Lung (tissue), 17 donors: ENCODE measurements at places on chromosomes 16 and 17.

DNA sequence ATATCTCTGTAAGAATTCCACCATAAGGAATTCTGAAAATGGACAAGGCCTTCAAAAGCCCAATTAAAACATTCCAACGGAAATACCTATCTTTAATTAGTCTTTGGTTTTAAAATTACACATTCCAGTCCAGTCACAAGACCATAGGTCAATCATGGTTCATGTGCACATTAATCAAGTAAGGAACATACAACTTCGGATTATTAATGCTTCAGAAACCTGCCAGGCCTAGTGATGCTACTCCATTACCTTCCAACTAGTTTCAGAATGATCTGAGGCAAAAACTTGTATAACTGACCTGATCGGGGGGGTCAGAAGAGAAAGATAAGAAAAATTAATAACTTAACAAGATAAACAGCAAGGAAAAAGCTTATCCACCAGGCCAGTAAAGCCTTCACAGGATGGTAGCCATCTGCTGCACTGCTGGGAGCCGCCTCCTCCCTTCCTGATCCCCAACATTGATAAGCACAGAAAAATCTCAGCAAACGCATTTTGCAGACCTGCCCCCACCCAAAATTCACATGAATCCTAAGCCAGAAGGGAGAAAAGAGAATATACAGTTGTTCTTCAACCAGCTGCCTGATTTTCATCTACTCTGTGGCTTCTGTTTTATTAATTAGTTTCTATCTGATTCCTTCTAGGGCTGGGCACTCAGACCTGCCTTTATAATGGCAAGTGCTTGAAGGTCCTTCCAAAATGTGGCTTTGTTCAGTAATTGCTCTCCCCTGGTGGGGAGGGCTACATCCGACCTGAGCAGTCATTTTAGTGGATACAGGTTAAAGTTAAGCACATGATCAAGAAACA is 6.0 kb downstream of the SDR42E1 start:
- H3K27me3 ChIP-seq = no peaks in the 10 kb centered on the region
- no peaks in the 10 kb centered on the region for H3K36me3 ChIP-seq
- no peak overlapping the region for H3K4me3 ChIP-seq
- DNase-seq = no peak

GRCh38 chr17:37233036-37233435 is 142.7 kb upstream of the C17orf78 start:
- H3K27ac ChIP-seq = no peak overlapping the region
- no peaks in the 10 kb centered on the region for H3K4me1 ChIP-seq
- no peak for DNase-seq

GRCh38 chr16:718389-718788 is 2.6 kb upstream of the ANTKMT start:
- H3K27ac ChIP-seq = no peak overlapping the region
- H3K4me3 ChIP-seq = no peak overlapping the region

- H3K4me3 ChIP-seq = no peak overlapping the region
- DNase-seq = no peak
- no peak overlapping the region for H3K27ac ChIP-seq
- H3K27me3 ChIP-seq = no peaks in the 10 kb centered on the region
- no peaks in the 10 kb centered on the region for H3K36me3 ChIP-seq
These were observed 478.8 kb downstream of the NPIPA7 start for GRCh38 chr16:16857603-16858283.

- no peaks in the 10 kb centered on the region for H3K4me1 ChIP-seq
- no peak overlapping the region for H3K27ac ChIP-seq
- peak; percentile 20 for DNase-seq
- no peaks in the 10 kb centered on the region for H3K27me3 ChIP-seq
- H3K36me3 ChIP-seq = peaks cover 44% of the 10 kb centered on the region
These were observed 33.5 kb upstream of the ARL6IP1 start for GRCh38 chr16:18834864-18835263.

GRCh38 chr17:70691150-70691549 is 521.8 kb downstream of the KCNJ2 start:
- no peak overlapping the region for H3K27ac ChIP-seq
- no peaks in the 10 kb centered on the region for H3K27me3 ChIP-seq
- no peaks in the 10 kb centered on the region for H3K4me1 ChIP-seq
- no peak overlapping the region for H3K4me3 ChIP-seq

DNA sequence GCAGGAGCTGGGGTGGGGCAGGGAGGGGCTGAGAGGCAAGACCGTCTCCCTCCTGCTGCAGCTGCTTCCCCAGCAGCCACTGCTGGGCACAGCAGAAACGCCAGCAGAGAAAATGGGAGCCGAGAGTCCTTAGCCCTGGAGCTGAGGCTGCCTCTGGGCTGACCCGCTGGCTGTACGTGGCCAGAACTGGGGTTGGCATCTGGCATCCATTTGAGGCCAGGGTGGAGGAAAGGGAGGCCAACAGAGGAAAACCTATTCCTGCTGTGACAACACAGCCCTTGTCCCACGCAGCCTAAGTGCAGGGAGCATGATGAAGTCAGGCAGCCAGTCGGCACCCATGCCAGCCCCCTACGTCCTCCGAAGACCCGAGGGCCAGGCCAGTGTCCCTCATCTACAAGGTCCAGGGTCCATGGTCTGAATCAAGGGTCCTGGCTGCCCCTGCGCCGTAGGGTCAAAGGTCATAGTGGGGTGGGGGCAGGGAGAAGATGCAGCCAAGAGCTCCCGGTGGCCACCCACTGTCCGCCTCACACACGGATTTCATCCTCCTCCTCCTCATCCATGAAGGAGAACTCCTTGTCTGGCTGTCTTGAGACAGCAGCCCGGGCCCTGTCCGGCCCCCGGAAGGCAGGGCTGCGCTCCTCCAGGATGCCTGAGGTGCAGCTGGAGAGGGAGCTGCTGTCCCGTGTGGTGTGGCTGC is 23.4 kb upstream of the CPSF4L start:
- peaks cover 27% of the 10 kb centered on the region for H3K36me3 ChIP-seq
- H3K4me3 ChIP-seq = no peak overlapping the region
- no peaks in the 10 kb centered on the region for H3K27me3 ChIP-seq
- no peak for DNase-seq
- peaks cover 33% of the 10 kb centered on the region for H3K4me1 ChIP-seq

- H3K36me3 ChIP-seq = no peaks in the 10 kb centered on the region
- no peak overlapping the region for H3K27ac ChIP-seq
- H3K27me3 ChIP-seq = peaks cover 3% of the 10 kb centered on the region
- no peaks in the 10 kb centered on the region for H3K4me1 ChIP-seq
These were observed 12.8 kb upstream of the RAP1GAP2 start for GRCh38 chr17:2783310-2784030.

- no peaks in the 10 kb centered on the region for H3K27me3 ChIP-seq
- H3K27ac ChIP-seq = no peak overlapping the region
- no peaks in the 10 kb centered on the region for H3K4me1 ChIP-seq
- H3K4me3 ChIP-seq = no peak overlapping the region
- peaks cover 35% of the 10 kb centered on the region for H3K36me3 ChIP-seq
- DNase-seq = no peak
These were observed 36.7 kb upstream of the ULK2 start for GRCh38 chr17:19904412-19904811.

GRCh38 chr17:7644775-7645174 is 6.0 kb upstream of the ATP1B2 start:
- no peak for DNase-seq
- H3K36me3 ChIP-seq = no peaks in the 10 kb centered on the region
- H3K27me3 ChIP-seq = peaks cover under 1% of the 10 kb centered on the region
- no peak overlapping the region for H3K4me3 ChIP-seq
- H3K4me1 ChIP-seq = peaks cover 3% of the 10 kb centered on the region
- no peak overlapping the region for H3K27ac ChIP-seq

GRCh38 chr16:75116081-75116910 is at the start of gene LDHD:
LDHD (minus strand) TSS chr16:75116780; CDS start chr16:75116720, 60 bp downstream.
- no peaks in the 10 kb centered on the region for H3K27me3 ChIP-seq
- no peaks in the 10 kb centered on the region for H3K36me3 ChIP-seq
- peak within 1 kb of the TSS; percentile 23 for H3K27ac ChIP-seq
- peaks cover 20% of the 10 kb centered on the region for H3K4me1 ChIP-seq
- H3K4me3 ChIP-seq = peak within 1 kb of the TSS; percentile 40

DNA sequence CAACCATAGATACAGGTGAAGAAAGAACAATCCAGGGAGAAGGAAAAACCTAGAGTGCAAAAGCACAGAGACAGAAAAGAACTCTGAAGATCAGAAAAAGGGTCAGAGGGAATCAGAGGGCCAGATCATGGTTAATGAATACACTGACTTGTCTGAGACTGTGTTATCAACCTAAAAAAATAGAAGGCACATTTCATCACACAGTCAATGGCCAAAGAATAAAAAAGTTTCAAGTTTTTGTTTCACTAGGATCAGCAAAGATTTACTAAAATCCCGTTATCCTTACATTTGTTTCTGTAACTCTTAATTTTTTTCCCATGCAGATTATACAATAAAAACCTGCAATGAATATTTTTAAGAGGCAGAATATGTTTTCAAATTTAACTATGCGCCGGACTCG is 38.5 kb downstream of the CNOT1 start:
- no peak overlapping the region for H3K4me3 ChIP-seq
- H3K4me1 ChIP-seq = no peaks in the 10 kb centered on the region
- DNase-seq = no peak
- H3K36me3 ChIP-seq = peaks cover 36% of the 10 kb centered on the region
- H3K27me3 ChIP-seq = no peaks in the 10 kb centered on the region
- H3K27ac ChIP-seq = no peak overlapping the region

GRCh38 chr17:42428141-42428944 is 5.3 kb upstream of the CAVIN1 start:
- H3K36me3 ChIP-seq = no peaks in the 10 kb centered on the region
- no peak overlapping the region for H3K4me3 ChIP-seq
- H3K27ac ChIP-seq = no peak overlapping the region
- peak; percentile 83 for DNase-seq

DNA sequence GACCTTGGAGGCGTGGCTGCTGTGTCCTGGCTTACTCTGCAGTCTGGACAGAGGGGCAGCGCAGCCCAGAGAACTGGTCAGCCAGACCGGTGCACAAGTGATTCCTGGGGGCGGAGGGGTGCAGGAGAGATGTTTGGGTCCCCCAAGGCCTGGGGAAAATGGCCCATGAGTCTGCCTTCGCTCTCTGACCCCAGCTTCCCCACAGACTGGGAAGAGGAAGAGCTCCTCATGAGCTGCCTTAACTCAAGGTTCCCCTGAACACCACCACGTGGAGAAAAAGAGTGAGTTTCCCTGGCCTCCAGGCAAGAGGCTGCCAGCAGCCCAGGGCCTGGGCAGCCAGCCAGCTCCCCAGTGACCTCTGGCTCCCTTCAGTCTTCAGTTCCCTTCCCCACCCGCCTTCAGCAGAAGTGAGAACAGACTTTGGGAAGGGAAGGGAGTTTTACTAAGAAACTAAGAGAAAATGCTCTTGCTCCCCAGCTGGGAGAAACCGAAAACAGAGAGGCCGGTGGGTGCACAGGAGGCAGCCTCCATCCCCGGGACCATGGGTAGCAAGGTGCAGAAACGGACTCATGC is 2.0 kb upstream of the C17orf99 start:
- no peaks in the 10 kb centered on the region for H3K36me3 ChIP-seq
- H3K4me1 ChIP-seq = peaks cover 19% of the 10 kb centered on the region
- peak overlapping the region; percentile 55 for H3K27ac ChIP-seq
- no peaks in the 10 kb centered on the region for H3K27me3 ChIP-seq
- no peak overlapping the region for H3K4me3 ChIP-seq
- peak; percentile 92 for DNase-seq

DNA sequence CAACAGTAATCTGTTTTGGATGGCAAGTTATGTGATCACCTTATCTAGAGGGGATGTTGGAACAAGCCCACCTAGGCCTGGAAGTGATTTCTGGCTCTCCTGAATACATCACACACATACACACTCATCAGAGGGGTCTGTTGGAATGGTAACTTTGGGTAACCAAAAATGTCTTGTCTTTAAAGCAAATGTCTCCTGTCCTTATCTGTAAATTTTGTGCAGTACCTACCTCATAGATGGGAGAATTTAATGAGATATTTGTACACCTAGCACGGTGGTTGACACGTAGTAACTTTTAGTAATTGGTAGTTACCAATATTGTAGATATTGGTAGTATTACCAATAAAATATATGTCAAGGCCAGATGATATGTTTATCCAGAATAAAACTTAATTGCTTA is 24.7 kb downstream of the HAPSTR1 start:
- H3K4me1 ChIP-seq = peaks cover 42% of the 10 kb centered on the region
- H3K27ac ChIP-seq = no peak overlapping the region
- H3K36me3 ChIP-seq = peaks cover 7% of the 10 kb centered on the region
- DNase-seq = no peak

DNA sequence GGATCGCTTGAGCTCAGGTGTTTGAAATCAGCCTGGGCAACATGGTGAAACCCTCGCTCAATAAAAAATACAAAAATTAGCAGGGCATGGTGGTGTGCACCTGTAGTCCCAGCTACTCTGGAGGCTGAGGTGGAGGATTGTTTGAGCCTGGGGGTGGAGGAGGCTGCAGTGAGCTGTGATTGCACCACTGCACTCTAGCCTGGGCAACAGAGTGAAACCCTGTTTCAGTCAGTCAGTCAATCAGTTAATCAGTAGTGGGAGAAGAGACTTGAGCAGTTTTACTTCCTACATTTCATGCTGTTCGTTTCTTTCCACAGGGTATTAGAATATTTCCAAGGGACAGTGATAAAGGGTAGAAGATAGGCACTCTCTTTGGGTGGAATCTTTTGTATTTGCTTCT is 8.8 kb downstream of the MAP3K3 start:
- no peak overlapping the region for H3K4me3 ChIP-seq
- no peak for DNase-seq
- no peaks in the 10 kb centered on the region for H3K27me3 ChIP-seq

- no peak for DNase-seq
- H3K4me3 ChIP-seq = no peak overlapping the region
- H3K27me3 ChIP-seq = no peaks in the 10 kb centered on the region
- H3K36me3 ChIP-seq = peaks cover 49% of the 10 kb centered on the region
These were observed 46.5 kb upstream of the ATP2A3 start for GRCh38 chr17:4010754-4011153.

DNA sequence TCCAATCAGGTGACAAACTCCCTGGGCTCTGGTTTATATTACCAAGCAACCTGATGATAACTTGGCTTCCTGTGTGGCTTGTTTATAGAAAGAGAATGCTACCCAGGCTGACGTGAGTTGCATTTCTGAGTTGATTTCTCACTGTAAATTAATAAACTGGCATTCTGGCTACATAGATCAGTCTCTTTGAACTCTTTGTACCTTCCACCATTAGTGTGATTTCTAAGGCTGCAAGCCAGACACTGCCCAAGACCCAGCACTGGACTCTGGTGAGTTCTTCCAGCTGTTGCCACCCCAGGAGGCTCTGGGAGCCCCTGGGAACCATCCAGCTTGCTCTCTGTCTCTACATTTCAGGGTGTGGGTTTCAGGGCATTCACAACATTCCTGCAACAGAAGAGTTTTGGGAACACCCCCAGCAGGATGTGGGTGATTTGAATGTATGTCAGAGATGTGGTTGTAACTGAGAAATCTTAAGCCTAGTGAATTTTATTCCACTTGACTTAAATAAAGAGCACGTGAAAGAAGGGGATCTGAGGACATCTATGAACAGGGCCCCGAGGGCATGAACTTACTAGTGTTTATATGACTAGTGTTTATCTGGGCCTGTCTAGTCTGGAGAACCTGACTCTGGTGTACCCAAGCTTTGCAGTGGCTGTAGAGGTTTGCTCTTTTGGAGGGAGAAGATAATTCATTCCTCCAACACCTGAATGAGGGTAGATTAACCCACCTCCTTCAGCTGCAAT is 30.3 kb upstream of the LRRC37A start:
- H3K4me3 ChIP-seq = no peak overlapping the region
- H3K4me1 ChIP-seq = peaks cover 12% of the 10 kb centered on the region
- no peaks in the 10 kb centered on the region for H3K36me3 ChIP-seq
- no peak for DNase-seq
- peaks cover 2% of the 10 kb centered on the region for H3K27me3 ChIP-seq

GRCh38 chr17:2755891-2756724 is 6.7 kb upstream of the CCDC92B start:
- no peak for DNase-seq
- peaks cover 37% of the 10 kb centered on the region for H3K27me3 ChIP-seq
- no peaks in the 10 kb centered on the region for H3K4me1 ChIP-seq
- no peak overlapping the region for H3K27ac ChIP-seq

- no peaks in the 10 kb centered on the region for H3K36me3 ChIP-seq
- no peak overlapping the region for H3K4me3 ChIP-seq
- H3K27me3 ChIP-seq = no peaks in the 10 kb centered on the region
- H3K4me1 ChIP-seq = no peaks in the 10 kb centered on the region
- H3K27ac ChIP-seq = no peak overlapping the region
- no peak for DNase-seq
These were observed 17.1 kb upstream of the DOK4 start for GRCh38 chr16:57503366-57503765.
